ENCODE measurements at places on chromosomes 3 and 15.

- no peak for DNase-seq
Observed at GRCh38 chr3:514192-514591, 317.6 kb downstream of the CHL1 start.

DNA sequence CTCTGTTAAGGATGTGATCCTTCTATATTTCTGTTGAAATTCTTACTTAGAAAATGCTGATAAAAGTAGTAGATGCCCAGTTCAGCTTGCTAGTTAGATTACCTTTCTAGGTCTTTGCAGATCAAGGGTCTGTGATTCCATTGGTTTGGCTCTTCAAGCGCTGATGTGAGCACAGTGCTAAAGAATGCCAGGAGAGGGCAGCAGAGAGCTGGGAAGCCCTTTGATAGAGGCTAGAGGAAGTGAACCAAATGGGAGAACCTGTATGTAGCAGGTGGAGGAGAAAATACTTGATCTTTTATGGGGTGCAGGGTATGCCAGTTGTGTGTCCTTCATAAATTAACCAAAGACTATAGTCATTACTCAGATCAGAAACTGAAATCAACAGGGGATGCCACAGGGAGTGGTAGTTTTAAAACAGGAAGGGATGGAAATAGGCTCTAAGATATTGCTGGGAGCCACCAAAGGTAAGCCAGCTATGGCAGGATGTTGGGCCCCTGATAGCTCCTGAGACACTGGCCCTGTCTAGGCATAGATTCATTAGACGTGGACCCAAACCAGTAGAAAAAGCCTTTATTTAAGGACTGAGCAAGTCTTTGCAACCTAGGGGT is 677.4 kb downstream of the SQOR start:
- DNase-seq = peak; percentile 86

GRCh38 chr3:187212705-187213104 is 15.4 kb downstream of the RTP1 start:
- no peak for DNase-seq

GRCh38 chr3:118909763-118910162 is 124.9 kb downstream of the IGSF11 start:
- no peak for DNase-seq

DNA sequence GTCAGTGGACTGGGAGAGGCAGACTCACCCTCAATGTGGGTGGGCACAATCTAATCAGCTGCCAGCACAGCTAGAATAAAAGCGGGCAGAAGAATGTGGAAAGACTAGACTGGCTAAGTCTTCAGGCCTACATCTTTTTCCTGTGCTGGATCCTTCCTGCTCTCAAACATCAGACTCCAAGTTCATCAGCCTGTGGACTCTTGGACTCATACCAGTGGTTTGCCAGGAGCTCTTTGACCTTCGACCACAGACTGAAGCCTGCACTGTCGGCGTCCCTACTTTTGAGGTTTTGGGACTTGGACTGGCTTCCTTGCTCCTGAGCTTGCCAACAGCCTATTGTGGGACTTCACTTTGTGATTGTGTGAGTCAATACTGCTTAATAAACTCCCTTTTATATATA is 68.0 kb downstream of the CNTN3 start:
- no peak for DNase-seq

DNA sequence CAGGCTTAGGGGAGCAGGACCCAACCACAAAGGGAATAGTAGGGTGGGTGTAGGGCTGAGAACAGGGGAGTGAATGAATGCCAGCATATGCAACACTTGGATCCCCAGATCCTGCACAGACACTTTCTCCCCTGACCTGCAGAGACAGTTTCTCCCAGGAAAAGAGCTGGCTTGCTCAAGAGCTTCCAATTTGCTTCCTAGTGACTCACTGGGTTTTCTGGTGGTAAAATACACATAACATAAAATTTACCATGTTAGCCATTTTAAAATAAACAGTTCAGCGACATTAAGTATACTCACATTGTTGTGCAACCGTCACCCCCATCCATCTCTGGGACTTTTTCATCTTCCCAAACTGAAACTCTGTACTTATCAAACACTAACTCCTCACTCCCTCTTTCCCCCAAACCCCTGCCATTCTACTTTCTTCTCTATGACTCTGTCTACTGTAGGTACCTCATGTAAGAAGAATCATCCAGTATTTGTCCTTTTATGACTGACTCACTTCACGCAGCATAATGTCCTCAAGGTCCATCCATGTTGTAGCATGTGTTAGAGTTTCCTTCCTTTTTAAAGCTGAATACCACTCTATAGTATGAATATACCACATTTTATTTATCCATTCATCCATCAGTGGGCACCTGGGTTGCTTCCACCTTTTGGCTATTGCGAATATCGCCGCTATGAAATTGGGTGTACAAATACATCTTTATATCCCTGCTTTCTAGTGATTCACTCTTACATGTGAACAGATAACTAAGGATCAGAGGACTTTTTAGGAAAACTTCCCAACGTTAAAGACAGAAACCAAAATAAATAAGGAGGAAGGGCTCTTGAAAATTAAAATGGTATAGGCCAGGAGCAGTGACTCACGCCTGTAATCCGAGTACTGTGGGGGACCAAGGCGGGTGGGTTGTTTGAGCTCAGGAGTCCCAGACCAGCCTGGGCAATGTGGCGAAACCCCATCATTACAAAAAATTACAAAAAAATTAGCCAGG is 95.6 kb upstream of the TJP1 start:
- no peak for DNase-seq

DNA sequence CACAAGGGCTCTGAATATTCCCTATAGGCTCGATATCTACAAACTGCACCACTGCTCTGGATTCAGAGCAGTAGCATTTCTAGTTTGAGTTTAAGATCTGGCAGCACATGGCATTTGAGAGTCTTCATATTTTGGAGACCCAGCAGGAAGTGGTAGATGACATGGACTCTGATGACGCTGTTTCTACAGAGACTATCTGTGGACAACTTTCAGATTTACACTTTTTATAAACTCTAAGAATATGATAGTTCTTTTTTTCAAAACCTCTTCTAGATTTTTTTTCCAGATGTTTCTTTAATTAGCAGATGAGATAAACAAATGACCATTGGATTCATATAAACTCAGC is 35.8 kb downstream of the ARMC8 start:
- DNase-seq = no peak

DNA sequence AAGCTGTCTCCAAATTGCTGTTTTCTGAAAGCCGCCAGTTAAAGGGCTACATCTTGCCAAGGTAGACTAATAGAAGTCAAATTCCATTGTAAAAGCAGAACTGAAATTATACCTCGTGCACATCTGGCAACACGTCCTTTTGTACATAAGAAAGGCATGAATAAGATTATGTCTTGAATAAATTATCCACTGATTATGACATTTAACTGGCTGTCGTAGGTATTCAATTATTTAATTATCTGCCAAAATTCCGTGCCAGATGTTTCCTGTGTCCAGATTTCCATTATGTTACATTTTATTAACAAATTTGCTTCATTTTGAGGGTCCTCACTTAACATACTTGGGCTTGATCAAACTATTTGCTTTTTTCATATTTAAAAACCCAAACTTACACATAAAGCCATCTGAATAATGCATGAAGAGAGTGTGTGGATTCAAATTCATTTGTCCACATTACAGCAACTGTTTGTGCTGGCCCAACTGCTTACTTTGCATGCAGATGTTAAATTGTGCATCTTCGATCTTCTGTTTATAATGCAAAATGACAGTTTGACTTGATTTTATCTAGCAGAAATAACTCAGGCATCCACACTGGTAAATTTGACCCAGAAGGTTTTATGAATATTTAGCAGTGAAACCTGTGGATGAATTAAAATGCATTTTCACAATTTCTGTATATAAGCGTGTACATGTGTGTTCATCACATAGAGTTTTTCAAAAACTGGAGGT is 701.5 kb downstream of the ZNF385D start:
- DNase-seq = no peak

DNA sequence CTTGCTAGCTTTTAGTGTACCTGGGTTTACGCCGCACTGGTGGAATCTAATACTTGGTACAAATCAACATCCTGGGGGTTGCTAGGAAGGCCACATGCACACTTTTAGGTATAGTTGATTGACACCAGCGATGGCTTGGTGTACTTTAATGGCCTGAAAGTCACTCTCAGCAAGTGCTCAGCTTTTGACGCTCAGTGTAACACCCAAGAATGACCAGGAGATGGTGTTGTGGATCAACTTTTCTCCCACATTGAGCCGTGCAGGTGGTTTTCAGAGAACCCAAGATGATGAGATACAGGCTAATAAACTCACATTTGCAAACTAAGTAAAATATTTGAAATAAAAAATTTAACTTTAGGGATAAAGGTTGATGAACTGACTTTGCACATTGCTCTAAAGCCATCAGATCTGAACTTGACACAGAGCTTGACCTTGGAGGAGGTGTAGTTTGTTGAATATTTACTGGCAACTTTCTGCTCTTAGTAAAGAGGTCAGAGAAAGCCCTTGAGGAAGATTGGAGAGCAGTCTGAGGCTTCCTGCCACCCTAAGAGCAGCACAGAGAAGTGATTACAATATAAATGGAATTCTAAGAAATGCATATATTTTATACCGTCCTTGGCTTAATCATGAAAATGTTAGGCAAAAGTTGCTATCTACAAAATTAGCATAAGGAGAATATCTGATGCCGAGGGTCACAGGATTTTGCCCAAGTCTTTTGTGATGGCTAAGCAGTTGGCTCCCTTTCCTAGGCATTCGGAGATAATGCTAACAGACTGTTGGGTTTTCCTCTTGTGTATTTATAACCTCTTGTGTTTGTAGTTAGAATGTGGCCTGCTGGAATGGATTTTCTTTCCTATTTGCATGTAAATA is 143.4 kb upstream of the RASGRP1 start:
- peak; percentile 49 for DNase-seq

DNA sequence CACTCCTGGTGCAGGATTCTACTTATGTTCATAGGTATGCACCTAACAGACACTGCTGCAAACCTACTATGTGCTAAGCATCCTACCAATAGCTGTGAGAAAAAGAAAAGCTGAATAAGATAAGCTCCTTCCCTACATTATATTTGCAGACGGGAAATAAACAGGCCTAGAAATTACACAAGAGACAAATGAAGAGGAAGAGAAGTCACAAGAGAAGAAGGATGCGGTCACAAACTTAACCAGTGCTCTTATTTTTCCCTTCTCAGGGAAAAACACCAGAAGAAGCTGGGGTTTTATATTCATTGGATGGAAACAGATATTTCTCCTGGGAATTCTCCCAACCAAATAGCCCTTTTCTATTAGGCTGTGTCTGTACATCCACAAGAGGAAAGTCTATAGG is 109.7 kb upstream of the TRIM42 start:
- DNase-seq = no peak

DNA sequence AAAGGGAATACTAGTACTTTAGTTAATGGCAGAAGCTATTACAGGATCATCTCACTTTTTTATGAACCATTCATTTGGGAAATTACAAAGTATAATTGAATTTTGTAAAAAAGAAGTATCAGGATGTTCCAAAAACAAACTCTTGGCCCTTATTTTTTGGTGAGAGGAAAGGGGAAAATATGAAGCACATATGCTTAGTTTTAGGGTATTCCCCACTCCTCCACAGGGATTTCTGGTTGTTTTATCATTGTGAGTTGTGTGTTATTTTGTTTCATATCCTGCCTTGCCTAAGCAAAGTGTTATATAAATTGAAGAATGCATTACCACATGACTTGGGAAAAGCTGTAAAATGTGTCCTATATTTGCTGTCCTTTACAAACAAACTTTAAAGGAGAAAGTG is 227.0 kb downstream of the FMN1 start:
- DNase-seq = no peak

DNA sequence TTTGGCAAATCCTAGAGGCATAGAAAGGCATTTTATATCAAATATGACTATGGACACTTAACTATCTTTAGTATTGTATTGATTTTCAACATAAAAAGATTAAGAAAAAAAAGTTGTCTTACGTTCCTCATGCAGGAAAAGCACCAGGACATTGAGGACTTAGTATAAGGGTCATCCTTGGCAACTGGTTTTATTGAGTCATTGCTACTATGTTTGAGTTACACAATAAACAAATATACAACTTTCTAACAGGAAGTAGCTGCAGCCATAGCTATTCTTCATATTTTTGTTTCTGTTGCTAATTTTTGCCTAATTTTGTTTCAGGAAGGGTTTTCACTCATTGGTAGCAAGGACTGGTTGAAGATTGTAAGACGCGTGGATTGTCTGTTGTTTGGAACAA is 93.0 kb downstream of the NPTN start:
- DNase-seq = no peak

DNA sequence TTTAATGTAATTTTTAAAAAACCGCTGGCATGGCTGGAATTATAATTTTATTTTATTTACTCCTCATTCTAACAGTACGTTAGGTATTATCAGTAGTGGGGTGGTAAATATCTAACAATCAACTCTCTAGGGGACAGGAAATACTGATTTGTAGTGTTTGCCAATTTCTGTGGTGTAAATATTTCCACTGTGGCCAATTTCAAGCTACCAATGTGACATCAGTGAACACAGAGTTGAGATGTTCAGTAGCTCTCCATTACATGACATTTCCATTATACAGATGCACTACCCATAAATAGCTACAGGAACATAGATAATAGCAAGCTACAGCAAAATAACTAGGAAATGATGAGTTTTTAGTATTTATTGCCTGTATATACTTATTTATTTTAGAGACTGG is 10.0 kb upstream of the ARL8B start:
- no peak for DNase-seq

DNA sequence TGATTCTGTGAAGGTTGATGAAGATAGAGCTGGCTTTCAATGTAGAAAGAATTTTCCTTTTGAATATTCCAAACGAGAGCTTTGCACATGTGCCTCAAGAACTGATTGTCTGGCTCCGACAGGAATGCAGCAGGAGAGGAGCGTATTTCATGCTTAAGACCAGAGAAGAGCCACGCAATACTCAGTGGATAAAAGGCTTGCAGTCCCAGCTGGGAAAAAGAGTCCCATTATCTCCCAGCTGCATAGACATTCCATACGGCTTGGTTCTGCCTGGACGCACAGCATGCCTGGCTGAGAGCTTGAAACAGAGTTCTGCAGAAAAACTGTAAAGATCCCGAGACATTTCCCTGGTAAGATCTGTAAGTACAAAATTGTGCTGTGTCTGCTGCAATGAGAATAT is at the start of gene CNTN6:
Gene CNTN6 (plus strand): TSS at position 254 of the 400 bp plus-strand sequence. CDS start 54,985 bp downstream, outside the sequence.
- no peak for DNase-seq
